NCI-H1930 (cell line): ENCODE measurements at places on chromosomes 16 and 17.

DNA sequence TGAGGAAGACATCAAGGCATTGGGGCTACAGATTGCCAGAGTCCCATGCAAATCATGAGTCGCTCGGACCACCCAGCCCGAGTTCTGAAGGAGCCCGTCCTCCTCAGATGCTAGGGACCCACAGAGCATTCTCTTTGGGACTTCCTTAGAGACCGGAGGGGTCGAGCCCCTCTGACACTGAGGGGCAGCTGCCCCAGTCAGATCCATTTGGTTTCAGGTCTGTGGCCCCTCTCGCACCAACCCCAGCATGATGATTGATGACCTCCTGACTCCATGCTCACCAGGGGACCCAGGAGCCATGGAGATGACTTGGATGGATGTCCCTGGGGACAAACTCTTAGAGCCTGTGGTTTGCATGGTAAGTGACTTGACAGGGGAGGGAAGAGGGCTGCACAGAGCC is 8.0 kb downstream of the PDF start:
- DNase-seq: no peak

GRCh38 chr16:64345142-64345541 is 776.7 kb downstream of the CDH11 start:
- DNase-seq: no peak

GRCh38 chr17:35807371-35808144 is 1.7 kb upstream of the TAF15 start:
- DNase-seq: no peak

DNA sequence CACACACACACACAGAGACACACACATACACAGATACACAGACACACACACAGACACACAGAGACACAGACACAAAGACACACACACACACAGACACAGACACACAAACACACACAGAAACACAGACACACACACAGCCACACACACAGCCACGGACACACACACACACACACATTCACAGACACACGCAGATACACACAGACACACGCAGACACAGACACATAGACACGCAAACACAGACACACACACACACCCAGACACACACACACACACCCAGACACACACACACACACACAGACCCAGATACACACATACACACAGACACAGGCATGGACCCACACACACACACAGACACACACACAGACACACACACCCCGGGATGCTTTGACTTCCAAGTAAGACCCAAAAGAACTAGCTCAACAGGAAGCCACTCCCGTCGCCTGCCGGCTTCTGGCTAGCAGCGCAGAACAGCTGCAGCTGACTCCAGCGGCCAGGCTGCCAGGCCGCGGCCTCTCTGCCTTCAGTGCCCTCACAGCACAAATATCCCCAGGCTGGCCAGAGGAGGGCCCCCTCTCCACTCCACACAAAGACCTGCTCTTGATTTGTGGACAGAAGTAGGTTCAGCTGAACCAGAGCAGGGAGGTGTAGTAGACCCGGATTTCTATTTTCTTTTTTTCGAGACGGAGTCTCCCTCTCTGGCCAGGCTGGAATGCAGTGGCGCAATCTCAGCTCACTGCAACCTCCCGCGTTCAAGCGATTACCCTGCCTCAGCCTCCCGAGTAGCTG is 6.0 kb upstream of the CHRNE start:
- peak; percentile 40 for DNase-seq

DNA sequence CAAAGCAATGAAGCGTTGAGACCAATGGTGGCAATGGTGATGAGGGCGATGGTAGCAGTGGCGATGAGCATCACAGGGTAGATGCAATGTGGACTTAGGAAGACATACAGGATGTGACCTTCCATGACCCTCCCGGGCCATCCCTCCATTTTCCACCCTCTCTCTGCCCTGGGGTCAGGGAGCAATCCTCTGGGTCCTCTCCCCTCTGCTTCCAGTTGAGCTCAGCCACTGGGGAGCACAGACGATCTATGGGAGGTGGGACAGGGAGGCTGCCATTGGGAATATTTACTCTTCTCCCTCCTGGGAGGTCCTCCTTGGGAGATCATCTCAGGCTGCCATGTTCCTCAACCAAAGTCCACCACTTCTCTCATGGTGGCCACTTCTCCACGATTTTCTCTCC is 260.7 kb upstream of the FOXF1 start:
- DNase-seq: no peak

DNA sequence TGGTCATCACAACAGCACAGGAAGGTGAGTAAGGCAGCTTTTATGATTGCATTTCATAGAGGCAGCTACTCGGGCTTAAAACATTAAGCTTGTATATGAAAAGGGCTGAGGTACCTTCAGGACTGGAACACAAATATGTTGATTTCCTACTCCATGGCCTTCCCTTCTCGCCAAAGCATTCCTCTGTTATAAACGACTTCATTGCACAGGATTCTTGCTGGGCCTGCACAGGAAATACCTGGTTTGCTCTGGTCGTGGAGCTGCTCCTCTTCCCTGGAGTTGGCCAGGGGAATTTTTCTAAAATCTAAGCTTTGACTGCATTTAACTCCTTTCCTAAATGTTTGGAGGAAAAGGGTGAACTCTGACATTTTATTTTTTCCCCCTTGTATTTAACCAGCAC is 49.0 kb downstream of the CHD9 start:
- DNase-seq: no peak

DNA sequence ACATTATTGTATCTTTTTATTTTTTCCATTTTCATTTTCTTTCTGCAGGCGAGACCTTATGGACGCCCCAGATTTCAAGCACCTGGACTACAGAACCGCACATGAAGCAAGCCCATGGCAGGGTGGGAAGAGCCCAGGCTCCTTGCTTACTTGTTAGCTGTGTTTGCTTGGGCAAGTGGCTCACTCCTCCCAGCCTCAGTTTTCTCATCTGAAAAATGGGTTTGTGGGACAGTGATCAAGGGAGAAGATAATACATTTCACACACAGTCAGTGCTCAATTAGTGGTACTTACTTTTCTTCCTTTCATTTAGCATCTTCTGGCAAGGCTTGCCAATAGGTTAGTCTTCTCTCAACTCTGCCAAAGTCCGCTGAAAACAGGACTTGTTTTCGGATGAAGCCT is 117.5 kb downstream of the IRX3 start:
- no peak for DNase-seq

DNA sequence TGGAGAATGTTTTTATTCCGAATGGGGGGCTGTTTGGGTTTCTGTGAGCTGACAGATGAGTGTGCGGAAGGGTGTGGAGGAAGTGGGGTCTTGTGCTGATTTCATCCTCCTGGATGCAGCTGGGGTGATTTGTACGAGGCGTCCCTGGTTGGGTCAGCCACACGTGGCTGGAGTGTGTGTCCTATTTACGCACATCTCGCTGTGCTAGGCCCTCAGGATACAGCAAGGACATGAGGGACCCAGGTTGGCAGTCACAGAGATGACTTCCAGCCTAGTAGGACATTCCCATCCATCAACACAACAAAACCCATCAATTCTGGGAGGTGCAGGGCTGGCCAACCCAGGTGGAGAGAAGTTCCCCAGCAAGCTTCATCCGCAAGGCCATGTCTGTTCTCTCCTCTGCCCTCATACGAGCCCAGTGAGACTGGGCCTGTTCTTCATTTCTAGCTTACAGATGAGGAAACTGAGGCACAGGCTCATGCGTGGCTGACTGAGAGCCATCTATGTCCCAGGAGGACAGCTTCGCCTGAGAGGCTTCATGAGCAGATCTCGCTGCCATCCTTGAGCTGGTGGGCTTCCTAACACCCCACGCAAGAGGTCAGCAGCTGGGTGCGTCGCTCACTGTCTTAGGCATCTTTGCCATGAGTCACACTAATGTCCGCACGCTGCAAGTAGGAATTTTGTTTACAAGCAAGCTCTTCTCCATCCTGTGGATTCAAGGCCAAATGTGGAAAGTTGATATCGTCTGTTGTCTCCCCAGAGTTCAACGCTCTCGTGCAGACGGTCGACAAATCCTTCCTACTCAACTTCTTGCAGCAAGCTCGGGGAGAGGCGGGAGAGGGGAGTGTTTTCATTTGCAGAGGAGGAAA is 24.4 kb downstream of the IRF8 start:
- DNase-seq: no peak

GRCh38 chr17:12899604-12900003 is 110.3 kb downstream of the ARHGAP44 start:
- no peak for DNase-seq

GRCh38 chr16:70553645-70554044 is 30.0 kb downstream of the SF3B3 start:
- no peak for DNase-seq

DNA sequence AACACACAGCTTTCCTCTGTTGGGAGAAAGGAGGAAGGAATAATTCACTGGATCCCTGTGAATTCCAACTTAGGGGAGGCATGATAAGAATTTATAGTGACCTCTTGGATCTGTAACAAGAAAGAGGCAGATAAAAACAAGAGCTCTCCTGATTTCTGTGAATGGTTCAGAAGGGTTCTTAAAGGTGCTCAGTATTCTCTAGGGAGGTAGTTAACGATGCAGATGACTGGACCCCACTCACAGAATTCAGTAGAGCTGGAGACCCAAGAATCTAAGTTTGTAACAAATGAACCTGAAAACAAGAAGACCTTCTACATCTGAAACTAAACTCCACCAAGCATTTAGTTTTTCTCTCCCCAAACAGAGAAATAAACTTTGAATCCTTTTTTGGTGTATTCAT is 8.6 kb downstream of the ZNRF1 start:
- DNase-seq: no peak

DNA sequence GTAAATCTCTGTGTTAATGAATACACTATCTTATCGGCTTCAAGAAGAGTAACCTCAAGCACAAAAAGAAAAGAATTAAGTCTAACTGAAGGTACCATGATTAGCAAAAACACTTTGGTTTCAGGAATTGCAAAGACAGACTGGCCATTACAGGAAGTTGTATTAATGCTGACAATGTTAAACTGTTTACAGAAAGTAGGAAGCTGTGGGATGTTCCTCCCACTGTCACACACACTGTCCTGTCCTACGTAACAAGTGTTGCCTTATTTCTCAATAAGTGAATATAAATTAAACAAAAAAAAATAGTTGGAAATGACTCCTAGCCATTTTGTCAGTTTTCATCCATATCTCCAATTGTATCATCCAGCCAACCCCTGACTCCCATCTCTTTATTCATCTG is 8.6 kb downstream of the GNA13 start:
- DNase-seq: no peak

DNA sequence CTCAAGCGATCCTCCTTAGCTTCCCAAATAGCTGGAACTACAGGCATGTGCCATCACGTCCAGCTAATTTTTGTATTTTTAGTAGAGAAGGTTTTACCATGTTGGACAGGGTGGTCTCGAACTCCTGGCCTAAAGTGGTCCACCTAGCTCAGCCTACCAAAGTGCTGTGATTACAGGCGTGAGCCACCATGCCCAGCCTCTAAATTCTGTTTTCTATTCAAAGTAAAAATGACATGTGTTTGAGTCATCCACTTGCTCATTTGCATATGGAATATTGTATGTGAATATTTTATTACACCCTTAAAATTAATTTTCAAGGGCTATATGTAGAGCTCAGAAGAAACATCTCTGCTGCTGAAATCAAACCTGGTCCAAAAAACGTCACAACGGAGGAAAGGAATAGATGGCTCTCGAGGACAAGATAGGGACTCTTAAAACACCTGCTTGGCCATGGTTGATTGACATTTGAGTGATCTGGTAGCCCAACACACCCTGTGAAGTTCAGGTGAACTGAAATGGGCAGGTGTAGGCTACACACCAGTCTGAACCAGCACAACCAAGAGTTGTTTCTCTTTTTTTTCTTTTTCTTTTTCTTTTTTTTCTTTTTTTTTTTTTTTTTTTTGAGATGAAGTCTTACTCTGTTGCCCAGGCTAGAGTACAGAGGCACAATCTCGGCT is 51.1 kb downstream of the SF3B3 start:
- DNase-seq: no peak

GRCh38 chr17:39975801-39976200 is 4.8 kb upstream of the PSMD3 start:
- DNase-seq: no peak

- peak; percentile 13 for DNase-seq
These were observed 64.0 kb downstream of the MYO18A start for GRCh38 chr17:29115961-29116803.

GRCh38 chr17:48382989-48383388 is 47.0 kb downstream of the SKAP1 start:
- DNase-seq: no peak

- peak; percentile 62 for DNase-seq
These were observed 22.6 kb downstream of the GJD3 start for GRCh38 chr17:40341808-40342503.
